HT1080 (cell line): ENCODE measurements at places on chromosomes 2 and 18.

DNA sequence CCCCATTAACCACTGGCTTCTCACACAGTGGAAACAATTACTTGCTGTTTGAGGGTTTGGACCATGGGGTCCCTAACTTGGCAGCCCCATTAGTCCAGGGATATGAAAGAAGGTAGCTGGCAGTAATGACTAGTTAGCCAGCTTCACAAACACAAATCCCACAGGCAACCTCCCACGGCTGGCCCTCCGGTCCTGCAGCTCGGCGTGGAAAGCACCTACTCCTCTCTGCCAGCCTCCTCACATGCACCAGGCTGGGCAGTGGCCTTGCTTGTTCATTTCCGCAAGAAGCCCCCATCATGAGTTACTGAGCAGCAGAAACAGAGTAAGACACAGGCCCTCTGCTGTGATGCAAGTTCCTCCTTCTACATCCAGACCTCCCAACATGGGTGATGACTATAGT is 13.7 kb downstream of the C1QL2 start:
- no peak for DNase-seq

GRCh38 chr2:118232796-118233195 is 144.5 kb downstream of the INSIG2 start:
- no peak for DNase-seq

- DNase-seq: no peak
Observed at GRCh38 chr2:127449898-127450297, 31.7 kb downstream of the PROC start.

DNA sequence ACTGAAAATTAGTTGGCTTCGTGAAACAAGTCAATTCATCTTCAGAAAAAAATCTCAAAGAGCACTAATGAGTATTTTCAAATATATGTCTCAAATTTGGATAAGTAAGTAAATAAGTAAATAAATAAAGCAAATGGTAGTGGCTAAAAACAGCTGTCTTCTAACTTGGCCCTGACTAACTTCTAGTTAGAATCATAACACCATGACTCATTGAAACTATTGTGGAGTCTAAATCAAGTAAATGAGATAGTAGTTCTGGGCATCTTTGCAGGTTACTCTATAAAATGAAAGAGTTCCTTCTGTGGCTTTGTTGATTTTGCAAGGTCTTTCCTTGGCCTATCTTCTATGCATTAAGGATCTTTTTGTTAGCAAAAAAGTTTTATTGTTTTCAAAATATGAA is 110.7 kb downstream of the SLC8A1 start:
- no peak for DNase-seq

GRCh38 chr2:110796716-110797301 is 64.4 kb downstream of the ACOXL start:
- DNase-seq: no peak

- DNase-seq: peak; percentile 72
Observed at GRCh38 chr2:189287982-189288521, 108.5 kb upstream of the COL5A2 start.

GRCh38 chr2:43854671-43855070 is 15.9 kb downstream of the ABCG8 start:
- no peak for DNase-seq

- DNase-seq: no peak
Observed at GRCh38 chr18:48942086-48942485, 8.7 kb downstream of the SMAD7 start.

DNA sequence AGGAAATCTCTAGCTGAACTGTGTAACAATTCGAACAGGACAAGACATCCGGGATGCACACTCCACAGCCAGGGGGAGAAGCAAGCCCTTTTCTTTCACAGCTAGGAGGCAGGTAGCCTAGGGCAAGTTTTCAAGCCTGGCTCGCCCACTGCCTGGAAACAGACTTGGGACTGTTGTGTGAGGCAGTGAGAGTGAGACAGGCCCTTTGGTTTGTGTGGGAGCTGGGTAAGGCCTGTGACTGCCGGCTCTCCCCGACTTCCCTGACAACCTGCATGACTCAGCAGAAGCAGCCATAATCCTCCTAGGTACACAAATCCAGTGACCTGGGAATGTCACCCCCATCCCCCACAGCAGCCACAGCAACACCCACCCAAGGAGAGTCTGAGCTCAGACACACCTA is 179.7 kb downstream of the WDPCP start:
- peak; percentile 45 for DNase-seq

GRCh38 chr18:37270038-37270665 is 295.4 kb downstream of the CELF4 start:
- DNase-seq: peak; percentile 26

DNA sequence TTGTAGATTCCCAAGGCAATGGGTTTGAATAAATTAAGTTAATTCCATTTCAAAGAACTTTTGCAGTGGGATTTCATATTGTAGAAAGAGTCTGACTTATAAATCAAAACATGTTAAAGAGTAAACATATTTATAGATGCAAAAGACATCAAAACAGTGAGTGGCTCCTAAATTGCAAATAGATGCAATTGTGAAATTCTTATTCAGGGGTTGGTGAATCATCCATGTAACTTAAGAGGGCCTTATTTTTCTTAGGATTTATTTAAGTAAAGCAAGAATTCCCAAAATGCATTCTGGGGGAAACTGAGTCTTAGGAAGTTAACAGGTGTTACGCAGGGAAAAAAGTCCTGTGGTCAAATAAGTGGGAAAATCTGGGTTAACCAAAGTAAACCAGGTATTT is 11.3 kb downstream of the TANC1 start:
- no peak for DNase-seq

- peak; percentile 78 for DNase-seq
Observed at GRCh38 chr2:222440673-222441422, 16.5 kb downstream of the SGPP2 start.

- peak; percentile 83 for DNase-seq
Observed at GRCh38 chr2:43158259-43158880, 68.0 kb downstream of the ZFP36L2 start.

DNA sequence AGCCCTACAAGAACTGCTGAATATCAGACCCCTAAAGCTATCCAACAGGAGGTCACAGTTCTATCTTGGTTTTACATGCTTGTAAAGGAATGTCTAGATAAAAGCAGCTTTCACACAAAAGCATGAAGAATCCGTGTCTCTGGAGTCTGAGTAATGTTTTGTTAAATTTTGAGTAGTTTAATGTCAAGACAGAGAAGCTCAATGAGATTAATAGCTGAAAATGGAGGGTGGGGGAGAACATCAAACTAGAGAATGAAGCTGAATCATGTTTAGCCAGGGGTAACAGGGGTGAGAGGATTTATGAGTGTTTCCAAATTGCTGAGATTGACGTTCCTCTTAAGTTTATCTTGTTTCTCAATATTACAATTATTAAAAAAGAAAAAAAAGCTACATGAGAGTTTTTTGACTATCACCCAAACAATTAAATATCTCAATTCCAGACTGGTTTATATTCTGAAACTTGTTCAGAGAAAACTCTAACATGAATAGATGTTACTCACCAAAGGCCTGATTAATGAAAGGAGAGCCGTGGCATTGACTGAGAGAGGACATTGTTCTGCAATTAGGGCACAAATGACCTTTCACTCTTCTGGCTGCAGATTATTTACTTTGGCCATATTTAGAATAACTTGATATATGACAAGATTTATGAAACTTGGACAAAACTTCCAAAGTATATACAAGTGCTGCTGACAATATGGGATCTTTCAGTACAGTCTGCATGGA is 266.4 kb upstream of the ETAA1 start:
- no peak for DNase-seq

DNA sequence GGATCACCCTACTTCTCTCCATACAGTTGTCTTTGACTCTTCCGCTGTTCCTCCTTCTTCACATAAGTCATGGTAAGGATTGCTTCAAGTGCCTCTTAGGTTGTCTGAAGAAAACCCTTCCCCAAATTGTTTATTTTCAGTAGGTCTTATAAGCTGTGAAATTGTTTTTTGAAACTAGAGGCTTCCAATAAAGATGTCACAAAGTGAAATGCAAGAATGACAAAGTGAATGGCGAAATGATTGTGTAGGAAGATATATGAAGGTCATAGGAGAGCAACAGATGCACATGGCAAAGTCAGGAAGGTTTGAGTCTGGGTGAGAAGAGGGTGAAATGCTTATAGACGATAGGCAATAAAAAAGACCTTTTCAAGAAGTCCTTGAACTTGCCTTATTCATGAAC is 548.8 kb downstream of the PARD3B start:
- no peak for DNase-seq

DNA sequence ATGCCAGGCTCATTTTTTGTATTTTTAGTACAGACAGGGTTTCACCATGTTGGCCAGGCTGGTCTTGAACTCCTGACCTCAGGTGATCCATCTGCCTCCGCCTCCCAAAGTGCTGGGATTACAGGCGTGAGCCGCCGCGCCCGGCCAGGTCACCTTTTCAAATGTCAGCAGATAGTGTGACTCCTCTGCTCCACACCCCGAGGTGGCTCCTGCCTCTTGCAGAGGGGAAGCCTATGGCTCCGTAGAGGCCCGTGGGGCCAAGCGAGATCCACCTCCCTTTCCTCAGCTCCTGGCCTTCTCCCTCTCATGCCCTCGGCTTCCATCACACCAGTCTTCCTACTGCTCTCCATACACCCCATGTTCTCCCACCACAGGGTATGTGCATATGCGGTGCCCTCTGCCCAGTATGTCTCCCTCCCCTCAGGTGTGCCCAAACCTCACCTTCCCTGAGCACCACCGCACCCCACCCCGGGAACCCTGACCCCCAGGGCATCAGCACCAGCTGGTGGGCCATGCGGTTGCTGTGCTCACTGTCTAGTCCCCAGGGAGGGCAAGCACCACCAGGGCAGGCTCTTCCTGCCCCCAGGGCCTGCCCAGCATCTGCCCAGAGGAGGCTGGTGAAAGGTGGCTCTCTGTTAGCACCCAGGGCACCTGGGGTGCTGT is 10.7 kb downstream of the GPR17 start:
- DNase-seq: no peak

- DNase-seq: no peak
Observed at GRCh38 chr18:5961097-5961827, 65.9 kb upstream of the TMEM200C start.

DNA sequence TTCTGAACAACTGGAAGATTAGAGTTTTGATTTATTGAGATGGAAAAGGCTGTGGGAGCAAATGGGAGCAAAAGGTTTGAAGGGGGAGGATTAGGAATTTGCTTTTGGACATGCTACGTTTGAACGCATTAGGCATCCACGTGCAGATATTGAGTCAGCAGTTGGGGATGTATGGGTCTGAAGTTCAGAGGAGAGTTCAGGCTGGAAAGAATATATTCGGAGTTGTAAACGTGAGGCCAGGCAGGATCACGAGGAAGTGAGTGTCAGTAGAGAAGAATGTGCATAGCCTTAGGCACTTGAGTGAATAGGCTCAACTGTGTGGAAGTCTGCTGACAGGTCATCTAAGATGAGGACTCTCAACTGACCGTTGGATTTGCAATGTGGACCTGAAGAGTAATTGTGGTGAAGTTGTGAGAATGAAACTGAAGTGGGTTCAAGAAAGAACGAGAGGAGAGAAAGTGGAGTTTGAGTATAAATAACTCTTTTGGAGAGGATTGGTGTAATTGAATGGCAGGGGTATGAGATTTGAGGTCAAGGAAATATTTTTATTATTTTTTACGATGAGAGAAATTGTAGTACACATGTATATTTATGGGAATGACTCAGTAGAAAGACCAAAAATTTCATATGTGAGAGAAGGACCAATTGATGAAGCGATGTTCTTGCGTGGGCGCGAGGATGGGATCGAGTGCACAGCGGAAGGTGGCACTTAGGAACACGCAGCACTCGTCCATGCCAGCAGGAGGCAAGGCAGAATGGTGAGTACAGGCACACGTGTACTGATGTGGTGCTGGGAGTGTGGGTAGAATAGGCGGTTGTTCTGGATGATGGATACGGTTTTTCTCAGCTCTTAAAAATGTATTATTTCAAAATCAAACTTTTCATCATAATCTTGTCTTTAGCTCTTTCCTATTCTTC is 40.5 kb upstream of the POLE4 start:
- DNase-seq: peak; percentile 85

DNA sequence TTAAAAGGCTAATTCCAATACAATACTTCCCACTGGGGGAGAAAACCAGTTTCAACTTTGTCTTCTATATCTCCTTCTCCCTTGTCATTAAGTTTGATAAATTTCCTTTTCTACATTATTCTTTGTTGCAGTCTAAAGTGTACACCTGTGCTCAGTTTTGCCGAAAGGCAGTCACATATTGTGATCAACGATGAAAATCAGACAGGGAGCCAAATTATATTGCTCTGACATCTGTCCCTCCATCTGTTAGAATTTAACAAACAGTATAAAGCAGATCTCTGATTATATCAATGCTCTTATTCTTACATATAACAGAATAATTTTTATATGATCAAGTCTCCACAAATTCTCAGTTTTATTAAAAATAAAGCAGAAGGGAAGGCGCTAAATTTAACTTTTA is 496.7 kb downstream of the NRXN1 start:
- no peak for DNase-seq

DNA sequence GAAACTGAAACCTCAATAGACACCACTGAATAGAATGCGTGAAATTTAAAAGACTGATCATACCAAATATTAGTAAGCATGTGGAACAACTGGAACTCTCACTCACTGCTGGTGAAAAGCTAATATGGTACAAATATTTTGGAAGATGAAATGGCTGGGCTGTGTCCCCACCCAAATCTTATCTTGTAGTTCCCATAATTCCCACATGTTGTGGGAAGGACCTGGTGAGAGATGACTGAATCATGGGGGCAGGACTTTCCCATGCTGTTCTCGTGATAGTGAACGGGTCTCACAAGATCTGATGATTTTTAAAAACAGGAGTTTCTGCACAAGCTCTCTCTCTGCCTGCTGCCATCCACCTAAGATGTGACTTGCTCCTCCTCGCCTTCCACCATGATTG is 32.0 kb upstream of the MYCN start:
- no peak for DNase-seq

DNA sequence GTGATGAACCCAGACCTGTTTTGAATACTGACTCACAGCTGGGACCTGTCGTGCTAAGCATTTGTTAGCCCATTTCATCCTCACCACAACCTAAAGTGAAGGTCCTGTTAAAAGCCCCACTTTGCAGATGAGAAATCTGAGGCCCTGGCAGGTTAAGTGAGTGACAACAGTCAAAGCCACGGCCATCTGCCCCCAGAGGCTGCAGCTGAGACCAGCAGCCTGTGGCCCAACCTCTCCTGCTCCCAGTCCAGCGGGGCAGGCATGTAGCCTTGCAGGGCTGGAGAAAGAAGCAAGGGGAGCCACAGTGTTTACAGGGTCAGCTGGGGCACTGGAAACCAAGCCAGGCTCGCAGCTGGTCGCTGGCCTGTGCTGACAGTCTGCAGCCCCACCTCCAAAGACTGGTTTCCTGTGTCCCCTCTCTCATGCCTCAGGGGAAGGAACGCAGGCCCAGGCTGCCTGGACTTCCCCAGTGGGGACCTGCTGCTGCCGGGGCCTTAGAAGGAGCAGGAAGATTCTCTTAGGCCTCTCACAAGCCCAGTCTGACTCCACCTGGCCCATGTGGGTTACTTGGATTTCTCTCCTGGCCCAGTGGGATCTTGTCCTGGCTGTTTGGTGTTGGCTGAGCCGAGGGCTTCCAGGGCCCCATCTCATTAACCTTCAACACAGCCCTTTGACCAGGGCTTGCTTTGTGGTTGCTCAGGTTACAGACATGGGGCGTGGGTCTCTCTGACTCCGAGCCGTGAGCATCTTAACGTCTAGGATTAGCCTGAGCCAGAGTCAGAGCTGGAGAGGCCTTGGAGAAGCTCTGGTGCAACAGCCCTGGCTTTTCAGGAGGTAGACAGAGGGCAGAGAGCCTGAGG is 1.7 kb downstream of the INPP5D start:
- DNase-seq: no peak

GRCh38 chr18:74804677-74805076 is 207.0 kb downstream of the ZNF407 start:
- no peak for DNase-seq

- no peak for DNase-seq
Observed at GRCh38 chr2:44671916-44672315, 269.6 kb upstream of the SIX3 start.

- DNase-seq: no peak
Observed at GRCh38 chr2:41863062-41863461, 184.8 kb upstream of the PKDCC start.
